Bone marrow (tissue), 2 donors: ENCODE measurements at places on chromosomes 13 and 19.

GRCh38 chr19:41934849-41935374 lies 6.7 kb upstream of the ERFL start:
- DNase-seq, result peak; percentile 39

DNA sequence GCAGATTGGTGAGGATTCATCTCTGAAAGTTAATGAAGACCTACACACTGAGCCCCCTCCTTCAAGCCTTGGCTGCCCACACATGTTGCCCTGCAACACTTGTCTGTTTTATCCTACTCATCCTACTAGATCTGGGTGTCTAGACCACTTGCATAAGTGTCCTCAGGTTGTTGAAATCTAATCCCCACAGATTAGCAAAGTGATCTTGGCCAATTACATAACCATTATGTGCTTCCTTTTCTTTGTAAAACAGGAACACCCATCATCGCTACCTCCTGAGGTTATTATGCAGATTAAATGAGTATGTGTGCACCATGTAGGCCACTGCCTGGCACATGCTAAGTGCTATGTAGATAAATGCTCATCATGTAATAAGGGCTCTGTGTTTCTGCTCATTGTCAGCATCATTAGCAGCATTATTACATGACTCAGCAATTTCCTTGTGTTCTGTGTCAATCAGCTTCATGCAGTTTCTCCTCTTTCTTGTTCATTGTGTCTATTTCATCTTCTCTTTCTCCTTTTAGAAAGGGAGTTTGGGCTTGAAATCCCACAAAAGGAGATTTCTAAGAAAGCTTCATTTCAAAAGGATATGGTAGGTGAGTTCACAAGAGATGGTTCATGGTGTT lies 15.1 kb downstream of the ZNF175 start:
- no peak for DNase-seq

DNA sequence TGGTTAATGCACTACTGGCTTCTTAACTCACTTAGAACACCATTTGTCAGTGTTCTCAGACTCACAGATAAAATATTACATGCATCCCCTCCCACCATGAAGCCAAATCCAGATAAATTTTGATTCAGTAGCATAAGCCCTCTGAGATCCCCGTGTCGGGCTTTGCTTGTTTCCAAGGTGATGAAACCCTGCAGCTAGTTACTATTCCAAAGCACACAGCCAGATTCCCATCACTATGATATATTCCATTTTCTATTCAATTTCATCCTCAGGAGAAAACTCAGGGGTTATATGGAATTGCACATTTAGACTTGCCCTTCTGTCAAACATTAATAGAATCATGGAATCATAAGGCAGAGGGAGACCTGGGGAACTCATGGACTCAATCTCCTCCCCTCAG lies 9.4 kb upstream of the FAM124A start:
- no peak for DNase-seq

DNA sequence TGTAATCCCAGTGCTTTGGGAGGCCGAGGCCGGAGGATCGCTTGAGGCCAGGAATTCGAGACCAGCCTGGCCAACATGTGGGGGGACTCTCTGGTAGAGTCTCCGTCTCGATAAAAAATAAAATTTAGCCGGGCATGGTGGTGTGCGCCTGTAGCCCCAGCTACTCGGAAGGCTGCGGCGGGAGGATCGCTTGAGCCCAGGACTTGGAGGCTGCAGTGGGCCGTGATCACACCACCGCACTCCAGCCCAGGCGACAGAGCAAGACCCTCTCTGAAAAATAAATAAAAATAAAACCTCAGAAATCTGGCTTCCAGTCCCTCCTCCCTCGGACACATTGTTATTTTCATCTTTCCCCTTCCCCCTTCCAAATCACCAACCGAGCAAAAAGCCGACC lies 332 bp downstream of the IRGQ start:
- DNase-seq, result no peak

DNA sequence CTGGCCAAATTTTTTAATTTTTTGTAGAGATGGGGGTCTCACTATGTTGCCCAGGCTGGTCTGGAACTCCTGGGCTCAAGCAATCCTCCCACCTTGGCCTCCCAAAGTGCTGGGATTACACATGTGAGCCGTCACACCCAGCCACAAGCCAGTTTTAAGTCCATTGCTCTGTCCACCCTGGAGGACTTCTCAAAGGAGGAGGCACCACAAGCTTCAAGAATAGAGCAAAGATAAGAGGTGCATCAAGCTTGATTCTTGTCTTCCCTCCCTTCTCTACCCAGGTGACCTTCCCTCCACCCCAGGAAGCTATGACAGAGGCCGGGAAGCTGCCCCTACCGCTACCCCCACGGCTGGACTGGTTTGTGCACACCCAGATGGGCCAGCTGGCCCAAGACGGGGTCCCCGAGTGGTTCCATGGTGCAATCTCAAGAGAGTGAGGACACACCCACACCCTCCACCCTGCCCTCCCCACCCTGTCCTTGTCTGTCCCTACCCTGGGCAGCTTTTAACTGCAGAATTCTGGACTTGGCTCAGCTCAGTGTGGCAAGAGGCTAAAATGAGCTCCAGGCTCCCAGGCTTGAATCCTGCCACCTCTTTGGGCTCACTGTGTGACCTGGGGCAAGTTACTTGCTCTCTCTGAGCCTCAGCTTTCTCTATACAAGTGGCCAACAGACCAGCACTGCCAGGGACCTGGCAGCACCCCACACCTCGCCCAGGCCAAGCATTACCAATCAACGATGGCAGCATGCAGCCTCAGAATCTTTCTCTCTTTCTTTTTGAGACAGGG lies 5.2 kb downstream of the HSH2D start:
- DNase-seq, result no peak

- DNase-seq, result no peak
Measured at GRCh38 chr19:46124638-46125115, at the start of gene IGFL3. Gene IGFL3 (minus strand): TSS chr19:46124688. CDS start chr19:46124649, 39 bp downstream.

- DNase-seq, result no peak
Measured at GRCh38 chr19:38556521-38557174, 61.1 kb downstream of the MAP4K1 start.
